H1 (cell line): ENCODE measurements at places on chromosomes 12 and 14.

DNA sequence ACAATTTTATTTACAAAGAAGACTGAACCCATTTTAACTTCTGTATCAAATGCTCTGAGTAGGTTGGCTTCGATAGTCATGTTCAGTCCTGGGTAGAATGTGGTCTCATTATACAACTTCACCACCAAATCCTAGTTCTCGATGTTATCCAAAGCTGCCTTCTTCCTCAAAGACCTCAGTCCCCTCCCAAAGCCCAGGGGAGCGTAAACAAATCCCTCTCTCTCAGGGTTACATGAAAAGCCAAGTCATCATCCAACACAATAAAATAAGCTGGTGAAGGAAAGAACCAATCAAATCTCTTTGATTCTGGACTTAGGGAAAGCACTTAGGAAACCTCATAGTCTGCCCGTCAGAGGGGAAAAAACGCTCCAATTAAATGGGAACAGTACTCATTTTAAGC lies 9.1 kb downstream of the PTCSC3 start:
- DNase-seq = no peak

- DNase-seq = no peak
Observed at GRCh38 chr14:84458881-84459280, 1071.1 kb upstream of the FLRT2 start.

DNA sequence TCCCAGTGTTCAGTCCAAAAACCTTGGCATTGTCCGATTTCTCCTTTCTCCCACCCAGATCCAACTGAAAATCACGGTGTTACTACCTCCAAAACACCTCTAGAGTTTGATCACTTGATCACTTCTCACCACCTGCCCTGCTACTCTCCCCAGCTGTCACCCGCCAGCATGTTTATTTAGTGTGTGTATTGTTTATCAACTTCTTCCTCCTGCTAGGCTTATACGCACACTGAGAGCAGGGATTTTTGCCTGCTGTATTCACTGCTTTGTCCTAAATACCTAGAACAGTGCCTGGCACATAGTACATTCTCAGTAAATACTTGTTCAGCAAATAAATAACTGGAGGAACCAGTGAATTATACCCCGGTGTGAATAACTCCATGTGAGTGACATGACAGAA lies 5.0 kb downstream of the BDKRB1 start:
- DNase-seq = no peak

GRCh38 chr12:82883394-82884355 lies 197.0 kb downstream of the TMTC2 start:
- DNase-seq = no peak

DNA sequence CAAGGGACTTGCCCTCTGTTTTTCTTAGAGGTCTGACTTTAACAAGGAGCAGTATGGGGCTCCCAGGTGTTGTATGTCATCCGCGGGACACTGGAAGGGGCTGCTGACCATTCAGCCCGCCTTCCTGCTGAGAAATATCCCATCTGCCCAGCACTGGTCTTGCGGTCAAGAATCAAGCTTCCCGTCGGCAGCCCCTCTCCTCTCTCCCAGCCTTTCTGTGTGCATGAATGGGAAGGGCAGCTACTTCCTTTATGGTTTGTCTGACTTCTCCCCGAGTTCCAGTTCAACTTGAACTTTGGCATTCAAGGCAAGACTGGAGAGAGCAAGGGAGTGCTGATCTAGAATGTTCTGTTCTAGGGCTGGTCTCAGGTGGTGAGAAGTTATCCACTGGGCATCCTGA lies 51.5 kb downstream of the PSMA6 start:
- no peak for DNase-seq

- no peak for DNase-seq
Observed at GRCh38 chr12:55933169-55933798, 2.3 kb downstream of the DGKA start.

- DNase-seq = no peak
Observed at GRCh38 chr12:127060310-127060847, 1206.6 kb upstream of the TMEM132C start.

DNA sequence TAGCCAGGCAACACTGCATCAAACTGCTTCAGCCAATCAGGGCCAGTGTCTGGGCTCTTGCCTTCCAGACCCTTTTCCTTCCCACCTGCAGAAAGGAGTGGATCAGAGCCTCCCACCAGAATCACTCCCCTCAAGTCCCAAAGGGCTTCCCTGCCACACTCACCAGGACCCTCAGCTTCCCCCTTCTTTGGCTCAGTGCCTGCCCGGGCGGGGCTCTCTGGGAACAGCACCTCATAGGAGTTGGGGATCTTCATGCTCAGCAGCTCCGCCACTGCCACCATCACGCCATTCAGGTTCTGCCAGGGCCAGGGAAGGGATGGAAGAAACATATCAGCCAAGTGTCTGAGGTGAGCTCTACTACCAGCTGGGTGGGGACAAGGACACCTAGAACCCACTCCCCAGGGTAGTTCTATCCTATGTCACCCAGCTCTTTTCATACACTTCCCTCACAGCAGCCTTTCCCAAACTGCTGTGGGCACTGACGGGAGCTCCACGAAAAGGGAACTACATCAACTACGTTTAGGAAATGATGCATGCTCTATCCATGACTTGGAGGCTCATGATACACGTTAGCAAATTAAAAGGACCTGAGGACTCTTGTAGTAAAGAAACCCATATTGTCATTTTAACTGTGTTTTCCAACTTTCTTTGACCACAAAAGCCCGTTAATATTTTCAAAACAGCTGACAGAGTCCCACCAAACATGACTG lies 9.4 kb upstream of the PRKAG1 start:
- no peak for DNase-seq

DNA sequence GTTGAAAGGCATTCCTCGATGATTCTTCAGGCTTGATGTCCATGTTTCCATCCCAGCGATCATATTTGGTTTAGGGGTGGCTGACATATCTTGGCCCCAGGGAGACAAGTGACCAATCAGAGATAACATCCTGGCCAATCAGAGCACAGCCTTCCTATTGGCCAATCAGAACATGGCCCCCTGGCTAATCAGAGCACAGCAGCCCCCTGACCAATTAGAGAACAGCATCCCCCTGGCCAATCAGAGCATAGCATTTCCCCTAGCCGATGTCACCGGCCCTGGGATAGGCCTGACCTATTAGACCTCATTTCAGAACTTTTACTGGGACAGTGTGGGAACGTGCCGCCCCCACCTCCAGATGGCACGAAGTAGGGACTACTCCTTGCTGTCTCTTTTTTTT lies 182.2 kb downstream of the AACS start:
- DNase-seq = no peak

GRCh38 chr12:70049596-70050360 lies 193.5 kb upstream of the CNOT2 start:
- no peak for DNase-seq

GRCh38 chr12:59383079-59383822 lies 212.6 kb upstream of the SLC16A7 start:
- no peak for DNase-seq

DNA sequence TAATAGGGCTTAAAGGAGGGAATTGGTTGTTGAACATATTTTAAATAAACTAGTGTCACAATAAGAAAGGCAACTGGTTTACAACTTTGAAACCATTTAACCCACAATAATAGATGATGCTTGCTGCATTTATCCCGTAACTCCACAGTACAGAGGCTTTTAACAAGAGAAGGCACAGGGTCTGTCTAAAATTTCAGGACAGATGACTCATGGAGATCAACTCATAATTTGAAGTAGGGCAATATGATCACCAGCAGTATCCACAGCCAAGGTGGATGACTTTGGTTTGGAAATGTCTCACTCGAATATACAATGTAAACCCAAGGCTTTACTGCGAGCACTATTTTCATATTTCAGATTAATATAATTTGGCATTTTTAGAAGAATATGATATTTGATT lies 340.2 kb downstream of the LRIG3 start:
- DNase-seq = no peak

- DNase-seq = no peak
Observed at GRCh38 chr14:75295061-75295461, 16.4 kb downstream of the FOS start.

- no peak for DNase-seq
Observed at GRCh38 chr14:48384821-48385220, 709.4 kb upstream of the MDGA2 start.

GRCh38 chr14:75751296-75751695 lies 90.2 kb downstream of the TTLL5 start:
- no peak for DNase-seq

DNA sequence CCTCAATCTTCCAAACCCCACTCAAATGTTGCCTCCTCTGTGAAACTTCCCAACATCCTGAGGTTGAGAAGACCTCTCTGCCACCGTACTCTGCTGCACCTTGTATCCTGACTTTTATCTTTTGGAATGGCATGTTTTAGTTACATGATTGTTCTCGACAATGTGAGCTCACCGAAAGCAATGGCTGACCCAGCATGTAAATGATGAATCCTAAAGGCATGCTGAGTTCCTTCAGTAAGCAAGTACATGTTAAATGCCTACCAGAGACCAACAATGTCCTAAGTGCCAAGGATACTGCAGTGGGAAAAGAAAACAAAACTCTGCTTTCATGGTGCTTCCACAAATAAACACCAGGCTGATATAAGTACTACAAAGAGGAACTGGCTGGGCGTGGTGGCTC lies 13.7 kb downstream of the PPP1R13B start:
- DNase-seq = no peak

GRCh38 chr12:124940393-124941169 lies 26.1 kb upstream of the UBC start:
- DNase-seq = peak; percentile 88

DNA sequence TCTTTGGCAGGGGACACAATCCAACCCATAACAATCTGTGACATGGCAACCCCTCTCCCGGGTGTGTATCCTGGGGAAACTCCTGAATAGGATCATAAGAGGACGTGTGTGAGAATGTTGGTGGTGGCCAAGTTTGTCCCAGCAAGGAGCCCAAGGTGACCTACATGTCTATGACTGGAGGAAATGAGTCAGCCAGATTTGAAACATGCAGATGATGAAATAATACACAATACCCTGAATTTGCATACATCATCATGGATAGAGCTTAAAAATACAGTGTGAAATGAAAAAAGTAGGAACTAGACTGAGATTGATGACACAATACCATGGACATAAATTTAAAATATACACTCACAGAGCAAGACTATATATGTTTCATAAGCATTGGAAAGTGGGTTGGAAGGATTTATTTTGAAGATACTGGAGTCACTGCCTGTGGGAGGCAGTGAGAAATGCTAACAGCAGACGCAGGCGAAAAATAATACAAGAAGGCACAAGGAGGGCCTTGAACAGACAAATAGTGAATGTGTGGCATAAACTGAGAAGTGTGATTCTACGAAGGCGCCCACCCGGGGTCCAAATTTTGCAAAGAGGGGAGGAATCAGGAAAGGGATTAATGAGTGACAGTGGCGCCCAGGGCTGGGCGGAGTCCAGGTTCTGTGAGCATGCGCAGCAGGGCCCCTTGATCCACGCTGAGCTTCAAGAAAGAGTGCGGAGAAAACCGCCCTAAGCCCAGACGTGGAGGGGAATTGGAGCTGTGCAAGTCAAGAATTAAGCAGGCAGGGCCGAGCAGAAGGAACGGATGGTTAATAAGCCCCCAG lies 7.0 kb upstream of the MAP1LC3B2 start:
- DNase-seq = no peak

- DNase-seq = no peak
Observed at GRCh38 chr12:70367258-70368141, 1.4 kb downstream of the KCNMB4 start.

GRCh38 chr14:30131581-30132097 lies 204.0 kb upstream of the PRKD1 start:
- no peak for DNase-seq

DNA sequence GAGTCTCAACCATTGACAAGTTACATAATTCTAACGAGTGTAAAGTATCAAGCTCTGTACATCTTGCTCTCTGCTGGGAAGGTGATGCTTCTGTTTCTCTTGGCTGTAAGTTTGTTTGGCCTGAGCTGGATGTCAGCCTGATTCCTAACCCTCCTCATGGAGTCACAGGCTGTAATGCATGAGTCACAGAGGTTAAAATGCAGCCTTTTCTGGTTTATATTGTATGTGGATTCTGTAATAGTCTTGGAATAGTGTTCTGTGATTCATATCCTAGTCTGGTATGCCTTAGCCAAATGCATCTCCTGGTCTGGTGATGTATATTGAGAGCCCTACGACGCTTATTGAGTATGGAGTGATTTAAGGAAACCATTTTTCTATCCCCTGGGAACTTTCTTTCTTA lies 104.5 kb upstream of the FRMD6 start:
- DNase-seq = no peak

DNA sequence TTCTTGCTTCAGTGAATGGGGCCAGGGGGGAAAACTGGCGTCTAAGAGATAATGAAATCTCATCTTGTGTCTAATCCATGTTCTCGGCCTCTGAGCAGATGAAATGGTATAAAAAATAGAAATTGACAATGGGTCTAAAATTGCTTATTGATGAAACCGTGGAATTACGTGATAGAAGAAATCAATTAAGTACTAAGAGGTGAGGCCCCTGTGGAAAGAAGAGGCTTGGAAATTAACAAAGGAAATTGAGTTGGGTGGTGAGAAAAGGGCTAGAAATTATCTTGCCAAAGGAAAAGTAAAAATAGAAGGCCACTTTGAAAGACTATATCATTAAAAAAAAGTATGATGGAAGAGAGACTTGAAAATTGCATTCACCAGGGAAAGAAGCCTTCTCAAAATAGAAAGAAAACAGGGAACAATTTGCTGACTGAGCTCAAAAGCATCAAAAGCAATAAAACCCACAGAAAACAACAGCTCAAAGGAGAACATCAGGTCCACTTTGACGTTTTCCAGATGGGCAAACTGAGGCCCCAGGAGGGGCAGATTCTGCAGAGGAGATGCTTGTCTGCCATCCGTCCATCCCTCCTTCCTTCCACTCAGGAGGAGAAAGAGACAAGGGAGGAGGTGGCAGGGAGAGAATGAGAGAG lies 226.1 kb upstream of the RTL1 start:
- no peak for DNase-seq

GRCh38 chr14:56881181-56881580 lies 70.9 kb upstream of the OTX2 start:
- DNase-seq = no peak

GRCh38 chr12:68638721-68639395 lies 28.2 kb downstream of the RAP1B start:
- no peak for DNase-seq

- DNase-seq = peak; percentile 67
Observed at GRCh38 chr12:1590221-1590979, 4.0 kb downstream of the FBXL14 start.
